ENCODE measurements at places on chromosomes 4 and X.

DNA sequence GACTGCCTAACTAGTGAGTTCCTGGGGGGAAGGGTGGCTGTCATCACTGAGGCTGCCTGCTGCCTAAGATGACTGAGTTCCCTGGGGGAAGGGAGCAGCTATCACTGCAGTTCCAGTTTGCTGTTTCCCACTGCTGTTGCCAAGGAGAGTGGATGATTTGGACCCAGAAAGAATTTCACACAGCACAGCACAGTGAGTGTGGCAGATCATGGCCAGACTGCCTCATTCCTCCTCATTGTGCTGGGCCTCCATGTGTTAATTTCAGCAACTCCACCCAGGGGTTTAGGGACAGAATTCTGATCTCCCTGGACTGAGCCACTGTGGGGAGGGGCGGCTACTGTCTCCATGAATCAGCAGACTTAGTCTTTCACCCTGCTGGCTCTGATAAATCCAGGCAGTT lies 125.0 kb downstream of the TEX13C start:
- no peak for DNase-seq

DNA sequence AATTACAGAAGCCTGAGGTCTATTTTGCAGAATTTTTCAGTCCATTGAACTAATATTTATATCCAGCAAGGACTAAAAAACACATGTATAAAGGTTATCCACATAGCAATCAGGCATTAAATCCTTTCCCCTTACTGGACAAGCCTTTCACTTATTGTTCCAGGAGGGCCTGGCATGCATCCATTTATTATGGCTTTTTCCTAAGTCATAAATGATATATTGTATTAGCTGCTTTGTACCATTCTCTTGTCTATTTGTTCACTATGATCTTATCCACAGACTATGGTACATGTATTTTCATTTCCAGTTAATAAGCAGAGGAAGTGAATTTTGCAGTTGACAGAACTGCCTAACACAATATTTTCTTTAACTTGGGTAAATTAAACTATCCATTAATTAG lies 105.4 kb upstream of the ANK2 start:
- DNase-seq: no peak

- no peak for DNase-seq
Observed at GRCh38 chr4:172096786-172097185, 283.6 kb downstream of the GALNTL6 start.

DNA sequence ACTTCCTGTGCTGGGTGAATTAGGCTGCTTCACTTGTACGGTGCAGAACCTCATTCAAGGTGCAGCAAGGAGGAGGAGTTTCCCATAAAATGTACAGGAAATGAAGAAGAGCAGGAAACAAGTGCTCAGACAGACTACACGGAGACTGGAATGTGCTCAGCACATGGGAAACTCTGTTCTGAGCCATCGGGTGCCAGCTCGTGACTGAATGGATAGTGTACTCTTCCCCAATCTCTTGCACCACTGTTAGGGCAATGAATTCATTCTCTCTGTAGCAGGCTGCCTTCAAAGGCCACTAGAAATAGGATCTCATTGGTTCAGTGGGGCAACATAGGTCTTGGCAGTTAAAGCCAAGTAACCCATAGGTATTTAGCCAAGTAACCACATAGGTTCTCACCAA lies 200.0 kb upstream of the LDB2 start:
- DNase-seq: no peak

DNA sequence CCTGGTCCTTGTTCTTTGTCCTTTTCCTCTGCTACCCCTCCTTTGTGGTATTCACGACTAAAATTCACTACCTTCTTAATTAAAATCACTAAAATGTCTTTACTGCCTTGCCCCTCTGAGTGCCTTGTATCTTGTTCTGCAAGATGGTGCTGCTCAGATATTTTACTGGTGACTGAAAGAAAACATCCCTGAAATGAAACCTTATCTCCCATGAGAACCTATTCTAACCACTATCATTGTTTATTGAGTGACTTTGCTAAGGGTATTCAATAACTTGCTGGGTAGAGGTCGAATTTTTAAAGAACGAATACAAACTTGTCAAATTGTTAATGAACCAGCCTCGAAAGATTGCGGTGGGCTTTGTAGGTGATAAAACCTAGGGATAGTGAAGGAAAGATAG lies 52.8 kb downstream of the SPRY1 start:
- DNase-seq: no peak

- DNase-seq: no peak
Observed at GRCh38 chr4:2700031-2700430, 56.1 kb downstream of the TNIP2 start.

GRCh38 chrX:48569958-48570357 lies 4.3 kb upstream of the RBM3 start:
- DNase-seq: no peak

DNA sequence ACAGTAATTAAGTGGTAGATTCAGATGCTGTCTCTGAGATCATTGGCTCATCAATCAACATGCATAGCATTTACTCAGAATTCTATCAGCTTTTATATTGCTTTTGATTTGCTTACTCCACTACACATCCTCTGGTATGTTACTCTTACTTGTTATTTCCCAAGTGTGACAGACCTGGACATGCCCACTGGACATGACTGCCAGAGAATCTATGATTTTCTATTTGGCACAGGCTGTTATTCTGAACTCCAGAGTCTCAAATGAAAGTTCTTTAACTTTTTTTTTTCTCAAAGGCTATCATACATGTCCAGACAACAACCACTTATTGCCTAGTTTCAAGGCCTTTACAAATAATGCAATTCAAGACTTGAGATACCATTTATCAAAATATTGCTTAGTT lies 116.1 kb upstream of the ARHGAP24 start:
- no peak for DNase-seq

GRCh38 chrX:96824166-96824565 lies 59.5 kb upstream of the RPA4 start:
- no peak for DNase-seq

- no peak for DNase-seq
Observed at GRCh38 chrX:8639949-8640475, 91.9 kb downstream of the ANOS1 start.

- no peak for DNase-seq
Observed at GRCh38 chr4:15920723-15921591, 17.6 kb downstream of the FGFBP1 start.

- DNase-seq: no peak
Observed at GRCh38 chr4:40990236-40990898, 224.0 kb downstream of the APBB2 start.

- no peak for DNase-seq
Observed at GRCh38 chr4:76804096-76804495, 93.8 kb downstream of the SOWAHB start.

DNA sequence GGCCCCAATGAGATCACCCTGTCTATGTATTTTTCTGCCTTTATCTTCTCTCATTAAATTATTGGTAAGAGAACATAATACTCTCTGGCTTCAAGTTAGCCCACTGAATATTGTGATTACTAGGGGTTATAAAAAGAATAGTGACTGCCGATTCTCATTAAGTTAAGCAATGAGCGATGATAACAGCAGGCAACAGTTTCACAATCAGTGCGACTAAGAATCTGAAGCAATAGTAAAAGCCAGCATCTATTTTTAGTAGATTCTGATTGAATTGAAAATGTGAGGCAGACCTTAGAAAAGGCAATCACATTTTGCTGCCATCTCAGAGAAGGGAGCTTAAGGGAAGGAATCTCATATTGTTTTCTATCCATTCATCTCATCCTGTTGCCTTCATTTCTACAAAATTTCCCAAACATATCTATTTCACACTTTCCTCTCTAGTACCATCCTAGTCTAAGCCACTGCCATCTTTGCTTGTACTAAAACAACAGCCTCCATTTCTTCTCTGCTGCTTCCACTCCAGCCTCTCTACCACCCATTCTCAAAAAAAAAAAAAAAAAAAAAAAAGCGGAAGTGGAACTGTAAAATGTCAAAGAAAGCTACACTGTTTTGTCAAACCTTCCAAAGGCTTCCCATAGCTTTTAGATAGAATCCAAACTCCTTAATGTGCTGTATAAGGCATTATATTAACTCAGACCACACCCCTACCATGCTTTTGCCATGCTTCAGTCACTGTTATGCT lies 17.4 kb downstream of the GABRA4 start:
- DNase-seq: no peak
